ENCODE measurements at places on chromosomes 13 and 19. TPM values are rescaled to one million over a fixed set of nuclear protein-coding genes. Genes with fewer than 3 reads are reported as not detected.
A peak's percentile ranks its signal among the peaks of the same experiment; 100 is the strongest.

DNA sequence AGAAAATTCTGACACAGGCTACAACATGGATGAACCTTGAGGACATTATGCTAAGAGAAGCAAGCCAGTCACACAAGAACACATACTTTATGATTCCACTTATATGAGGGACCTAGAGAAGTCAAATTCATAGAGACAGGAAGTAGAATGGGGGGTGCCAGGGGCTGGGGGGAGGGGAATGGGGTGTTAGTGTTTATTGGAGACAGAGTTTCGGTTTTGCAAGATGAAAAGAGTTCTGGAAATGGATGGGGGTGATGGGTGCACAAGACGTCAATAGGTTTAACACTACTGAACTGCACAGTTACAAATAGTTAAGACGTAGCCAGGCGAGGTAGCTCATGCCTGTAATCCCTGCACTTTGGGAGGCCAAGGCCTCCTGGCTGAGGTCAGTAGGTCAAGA lies 3.5 kb upstream of the ZNF787 start:
- DNase-seq: no peak

- no peak for DNase-seq
Observed at GRCh38 chr19:7706188-7706954, 4.4 kb upstream of the FCER2 start.

DNA sequence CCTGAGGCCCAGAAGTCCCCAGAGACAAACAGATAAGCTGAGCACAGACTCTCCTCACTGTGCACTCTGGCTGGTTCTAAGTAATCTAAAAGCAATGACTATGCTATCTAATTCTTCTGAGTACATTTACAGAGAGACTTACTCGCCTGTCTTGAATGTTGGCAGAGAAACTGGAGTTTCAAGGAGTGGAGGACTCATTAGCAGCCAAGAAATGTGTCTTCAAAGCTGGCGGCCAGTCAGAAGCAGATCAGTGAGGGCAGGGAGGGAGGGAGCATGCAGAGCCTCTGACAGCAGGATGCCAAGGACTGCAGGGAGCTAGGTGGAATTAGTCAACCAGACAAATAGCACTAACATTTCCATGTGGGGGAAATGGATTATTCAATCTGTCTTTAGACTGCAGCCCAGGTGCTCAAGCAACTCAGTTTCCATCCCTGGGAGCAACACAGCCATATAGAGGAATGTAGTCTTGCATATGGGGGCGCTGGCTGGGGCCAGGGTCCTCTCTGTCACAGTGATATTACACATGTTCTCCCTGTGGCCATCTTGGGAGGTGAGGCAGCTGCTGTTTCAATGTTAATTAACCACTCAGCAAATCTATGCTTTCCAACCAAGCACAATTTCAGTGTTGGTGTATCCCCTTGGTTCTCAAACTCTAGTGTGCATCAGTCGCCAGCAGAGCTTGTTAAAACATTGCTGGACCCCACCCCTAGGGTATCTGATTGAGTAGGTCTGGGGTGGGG lies 97.9 kb downstream of the CCNA1 start:
- DNase-seq: no peak

DNA sequence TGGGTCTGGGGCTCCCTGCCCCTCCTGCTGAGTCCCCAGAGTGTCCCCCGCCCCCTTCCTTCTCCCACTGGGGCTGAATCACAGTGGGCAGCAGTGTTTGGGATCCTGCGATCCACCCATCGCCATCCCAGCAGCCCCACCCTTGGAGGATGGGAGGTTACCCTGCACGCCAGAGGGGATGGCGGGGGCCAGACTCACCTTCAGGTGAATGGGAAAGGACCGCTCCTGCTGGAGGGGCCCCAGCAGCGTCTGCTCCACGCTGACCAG lies 569 bp downstream of the DLEU7 start:
- no peak for DNase-seq

DNA sequence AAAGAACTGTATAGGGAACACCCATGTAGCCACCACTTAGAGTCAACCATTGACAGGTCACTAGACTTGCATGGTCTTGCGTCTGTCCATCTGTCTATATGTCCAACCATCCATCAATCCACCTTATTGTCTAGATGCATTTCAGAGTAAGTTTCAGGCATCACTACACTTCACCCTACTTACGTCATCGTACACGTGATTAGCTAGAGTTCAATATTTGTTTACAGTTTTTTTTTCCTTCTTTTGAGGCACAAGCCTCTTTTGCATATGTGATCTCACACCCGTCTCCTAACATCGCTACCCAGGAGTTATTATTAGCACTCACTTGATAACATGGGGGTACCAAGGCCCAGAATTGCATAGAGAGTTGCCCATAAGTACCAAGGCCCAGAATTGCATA lies 6.9 kb downstream of the CACNG7 start:
- no peak for DNase-seq

Gene NDUFA3
- polyA plus RNA-seq: 147 TPM

Gene KLHL26
- 4.7 TPM for polyA plus RNA-seq

GRCh38 chr13:27967736-27968315 lies 1.3 kb downstream of the CDX2 start:
- no peak for DNase-seq

Gene LRG1
- polyA plus RNA-seq: 0.65 TPM

Gene NEK5
- polyA plus RNA-seq: 4.3 TPM

GRCh38 chr19:4969292-4969771 lies 419 bp downstream of the KDM4B start:
- DNase-seq: no peak

Gene ANKLE1
- polyA plus RNA-seq: 0.95 TPM

DNA sequence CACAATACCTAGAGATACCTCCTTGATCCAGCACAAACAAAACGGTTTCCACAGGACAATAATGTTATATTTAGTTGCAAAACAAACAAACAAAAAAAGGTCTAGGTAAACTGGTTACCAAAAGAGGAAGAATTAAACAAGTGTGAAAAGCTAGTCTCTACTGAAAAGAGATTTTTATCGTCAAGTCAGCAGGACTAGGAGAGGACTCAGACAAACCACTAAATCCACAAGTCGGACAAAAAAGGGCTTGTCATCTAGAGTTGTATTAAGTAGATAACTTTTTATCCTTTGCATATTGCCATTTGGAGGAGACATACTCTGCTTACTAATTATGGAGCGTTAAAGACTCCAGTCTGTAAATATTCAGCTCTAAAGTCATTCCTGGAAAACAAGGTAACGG lies 9.9 kb upstream of the KPNA3 start:
- DNase-seq: no peak

- DNase-seq: peak; percentile 85
Observed at GRCh38 chr19:41957838-41958366, 1.2 kb downstream of the RABAC1 start.

Gene ADAMTS10
- 45.0 TPM for polyA plus RNA-seq

- no peak for DNase-seq
Observed at GRCh38 chr19:39379865-39380396, 11.0 kb downstream of the PAF1 start.

Gene LGI4
- polyA plus RNA-seq: 2.4 TPM

DNA sequence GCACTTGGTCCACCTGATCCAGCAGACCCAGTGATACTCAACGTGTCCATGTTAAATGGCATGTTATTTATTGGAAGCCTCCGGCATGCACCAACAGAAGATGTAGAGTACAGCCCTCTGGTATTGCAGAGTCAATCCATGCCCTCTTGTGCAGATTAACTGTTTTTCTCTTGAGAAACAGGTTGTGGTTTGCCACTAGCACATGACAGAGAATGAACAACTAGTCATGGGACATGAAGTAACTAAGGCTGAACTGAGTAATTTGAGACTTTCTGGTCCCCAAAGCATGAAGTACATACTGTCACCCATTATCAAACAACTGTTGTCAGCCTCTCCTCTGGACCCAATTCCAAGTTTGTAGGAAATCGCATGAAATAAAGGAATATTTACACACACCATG lies 3.2 kb downstream of the ZNF562 start:
- DNase-seq: no peak

Gene SRRM5
- 2.1 TPM for polyA plus RNA-seq

GRCh38 chr19:17293605-17294004 lies 9.6 kb downstream of the ABHD8 start:
- DNase-seq: no peak

Gene TUBGCP3
- 37.6 TPM for polyA plus RNA-seq

Gene SKA3
- 11.0 TPM for polyA plus RNA-seq

Gene COX6B1
- 284 TPM for polyA plus RNA-seq

Gene ZAR1L
- not detected for polyA plus RNA-seq

Gene RYR1
- polyA plus RNA-seq: 4.4 TPM
